Stimulated activated CD8-positive, alpha-beta memory T cell treated with anti-CD3 and anti-CD28 coated beads, Interleukin-7, amount 100 ng/mL, for 1 hour (primary cell): ENCODE measurements at places on chromosomes 7 and 10.

GRCh38 chr7:510782-511281, 8.8 kb downstream of the PDGFA start:
- no peak for DNase-seq

DNA sequence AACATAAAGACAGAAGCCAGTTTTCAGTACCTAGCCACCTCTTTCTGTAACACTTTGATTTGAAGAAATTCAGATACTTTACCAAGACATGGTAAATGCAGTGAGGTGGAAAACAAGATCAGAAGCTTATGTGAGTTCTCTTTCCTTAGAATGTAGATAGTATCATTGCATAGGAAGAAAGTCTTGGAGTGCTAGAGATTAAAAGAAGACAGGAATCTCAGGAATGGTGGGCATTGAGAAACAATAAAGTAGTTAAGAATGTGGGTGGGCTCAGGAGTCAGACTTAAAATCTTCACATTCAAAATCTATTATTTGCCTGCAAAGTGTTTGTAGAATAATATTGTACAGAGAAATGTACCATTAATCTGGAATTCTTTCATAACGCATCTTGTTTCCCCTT, 58.9 kb downstream of the POLL start:
- DNase-seq = no peak

DNA sequence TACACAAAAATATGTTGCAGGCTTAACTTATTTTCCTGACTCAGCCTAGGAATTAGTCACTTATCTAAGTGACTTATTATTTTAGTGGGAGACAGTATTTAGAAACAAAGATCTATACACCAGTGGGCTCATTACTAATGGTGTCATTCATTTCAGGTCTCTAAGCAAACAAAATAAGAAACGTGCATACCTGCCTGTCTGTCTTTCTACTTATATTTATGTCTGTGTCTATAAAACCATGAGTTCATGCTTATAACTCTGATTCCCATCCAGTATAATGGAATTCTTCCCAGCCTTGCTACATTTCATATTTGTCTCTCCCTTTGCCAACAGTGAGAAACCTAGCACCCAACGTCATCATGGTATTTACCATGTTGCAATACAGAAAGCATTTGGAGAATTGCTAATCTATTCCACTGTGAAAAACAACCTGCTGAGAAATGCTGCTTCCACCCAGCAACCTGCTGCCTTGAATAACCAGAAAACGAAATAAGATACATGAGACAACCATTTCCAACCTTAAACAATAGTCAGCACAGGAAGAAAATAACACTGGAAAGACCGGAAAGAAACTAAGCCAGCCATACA, 501.0 kb downstream of the GLRX3 start:
- no peak for DNase-seq

DNA sequence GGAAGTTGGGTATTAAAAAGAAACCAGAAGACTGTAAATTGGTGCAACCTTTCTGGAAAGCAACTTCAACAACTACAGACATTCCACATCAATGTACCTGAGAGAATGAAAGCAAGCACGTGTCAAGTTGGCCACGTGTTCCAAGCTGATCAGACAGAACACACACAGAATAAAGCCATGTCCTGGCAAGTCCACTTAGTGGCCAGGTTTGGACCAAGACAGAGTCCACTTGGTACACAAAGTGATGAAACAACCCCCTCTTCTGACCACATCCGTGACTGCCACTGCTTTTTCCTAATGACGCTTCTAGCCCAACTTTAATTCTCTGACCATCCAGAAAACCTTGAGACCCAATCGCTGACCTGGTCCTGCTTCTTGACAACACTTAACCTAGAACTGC, 109.4 kb downstream of the ABLIM1 start:
- no peak for DNase-seq

DNA sequence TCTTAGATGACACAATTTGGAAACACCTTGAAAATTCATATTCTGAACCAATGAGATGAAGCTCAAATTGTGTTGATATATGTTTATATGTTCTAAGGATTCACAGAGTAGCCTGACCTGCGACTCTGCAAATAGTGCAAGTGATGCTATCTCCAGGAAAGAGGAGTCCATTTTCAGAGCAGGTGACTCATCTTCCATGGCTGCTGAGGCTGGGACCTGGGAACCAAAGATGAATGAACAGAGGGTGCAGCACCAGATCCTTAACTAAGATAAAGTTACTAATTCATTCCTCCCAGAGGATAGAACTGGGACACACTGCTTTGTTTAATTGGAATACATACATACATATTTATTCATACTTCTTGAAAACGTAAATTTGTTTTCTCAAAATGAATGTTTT, 240.6 kb upstream of the SEMA3C start:
- no peak for DNase-seq

DNA sequence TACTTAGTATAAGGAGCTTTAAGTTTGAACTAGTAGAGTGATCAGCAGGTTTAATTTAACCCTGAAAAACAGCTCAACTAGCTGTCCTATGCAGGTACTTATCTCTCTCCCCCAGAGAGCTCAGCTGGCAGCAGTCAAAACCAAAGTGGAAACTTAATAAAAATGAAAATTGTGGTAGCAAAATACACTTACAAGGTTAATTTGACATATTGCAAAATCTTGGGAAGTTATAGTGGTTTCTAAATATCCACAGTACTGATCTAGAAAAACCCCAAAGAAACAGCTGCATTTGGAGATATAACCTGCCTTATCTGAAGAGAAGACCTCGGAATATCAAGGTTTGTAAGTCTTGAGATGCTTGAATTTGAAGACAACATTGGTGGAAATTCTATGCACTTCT, 269.2 kb downstream of the RNLS start:
- no peak for DNase-seq

GRCh38 chr7:99219985-99220384, 12.1 kb upstream of the KPNA7 start:
- DNase-seq = no peak

DNA sequence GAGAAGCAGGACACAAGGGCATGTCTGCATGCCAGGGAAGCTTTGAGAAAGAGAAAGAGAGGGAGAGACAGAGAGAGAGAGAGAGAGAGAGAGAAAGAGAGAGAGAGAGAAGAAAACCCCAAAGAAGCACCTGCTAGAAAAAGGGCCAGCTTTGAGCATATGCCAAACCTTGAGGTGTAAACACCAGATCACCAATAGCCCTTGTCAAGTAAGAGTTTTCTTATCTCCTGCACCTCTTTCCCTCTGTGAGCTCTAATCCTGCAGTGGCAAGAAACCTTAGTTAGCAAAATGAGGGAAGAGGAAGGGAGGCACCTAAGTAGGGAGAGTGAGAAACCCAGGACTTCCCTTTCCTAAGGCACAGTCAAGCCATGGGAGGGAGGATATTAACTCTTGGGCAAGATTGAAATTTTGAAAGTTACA, 11.3 kb upstream of the TRDMT1 start:
- DNase-seq = no peak

- no peak for DNase-seq
Observed at GRCh38 chr7:1144269-1144771, 15.7 kb downstream of the ZFAND2A start.

- no peak for DNase-seq
Observed at GRCh38 chr7:51019891-51020870, 237.5 kb upstream of the GRB10 start.

DNA sequence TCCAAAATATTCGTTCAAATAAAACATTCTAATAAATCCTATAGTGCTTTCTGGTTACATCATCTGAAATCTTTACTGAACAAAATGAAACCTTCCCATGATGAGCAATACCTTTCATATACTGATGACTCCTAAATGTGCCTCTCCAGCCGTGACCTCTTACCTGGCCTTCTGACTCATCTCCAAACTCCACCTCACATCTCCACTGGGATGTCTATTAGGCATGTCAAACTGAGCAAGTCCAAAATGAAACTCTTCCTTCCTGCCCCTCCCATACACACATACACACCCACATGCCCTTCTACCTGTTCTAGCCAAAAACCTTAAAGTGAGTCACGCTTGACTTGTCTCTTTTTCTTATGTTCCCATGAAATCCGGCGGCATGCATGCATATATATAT, 22.9 kb downstream of the GSAP start:
- DNase-seq = no peak

DNA sequence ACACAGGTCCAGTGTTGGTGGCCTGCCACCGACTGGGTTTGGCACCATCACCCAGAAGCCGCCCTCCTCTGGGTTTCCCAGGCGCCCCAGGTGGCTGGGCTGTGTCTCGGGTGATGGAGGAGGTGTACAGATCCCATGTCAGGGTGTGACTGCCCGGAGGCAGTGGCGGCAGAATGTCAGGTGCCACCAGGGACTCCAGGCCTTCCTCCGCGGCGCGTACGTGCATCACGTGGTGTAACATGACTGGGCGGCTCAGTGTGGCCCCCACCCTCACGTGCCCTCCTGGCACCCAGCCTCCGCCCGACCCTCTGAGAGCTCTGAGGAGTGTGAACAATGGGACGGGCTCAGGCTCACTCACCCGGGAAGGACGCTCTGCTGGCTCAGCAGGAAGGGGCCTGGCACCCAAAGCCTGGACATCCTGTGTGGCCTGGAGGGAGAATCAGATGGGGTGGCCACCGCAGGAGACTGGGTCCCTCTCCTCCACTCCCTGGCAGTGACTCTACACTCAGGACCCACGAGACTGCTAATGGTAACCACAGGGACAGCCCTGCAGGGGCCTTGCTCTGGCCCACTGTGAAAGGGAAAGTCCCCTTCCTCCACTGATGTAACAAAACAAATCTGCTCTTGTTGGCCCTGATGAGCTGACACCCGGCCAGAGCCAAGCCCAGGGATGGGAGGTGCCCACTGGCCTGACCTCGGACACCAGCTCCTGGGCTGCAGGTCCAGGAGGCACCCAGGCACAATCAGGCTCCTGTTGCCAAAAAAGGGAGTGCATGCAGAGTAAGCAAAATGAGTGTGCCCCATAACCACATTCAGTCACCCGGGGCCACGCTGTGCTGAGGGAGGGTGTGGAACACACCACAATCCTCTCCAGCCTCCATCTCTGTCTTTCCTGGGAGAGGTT, 164.8 kb downstream of the PRKAG2 start:
- DNase-seq = no peak

DNA sequence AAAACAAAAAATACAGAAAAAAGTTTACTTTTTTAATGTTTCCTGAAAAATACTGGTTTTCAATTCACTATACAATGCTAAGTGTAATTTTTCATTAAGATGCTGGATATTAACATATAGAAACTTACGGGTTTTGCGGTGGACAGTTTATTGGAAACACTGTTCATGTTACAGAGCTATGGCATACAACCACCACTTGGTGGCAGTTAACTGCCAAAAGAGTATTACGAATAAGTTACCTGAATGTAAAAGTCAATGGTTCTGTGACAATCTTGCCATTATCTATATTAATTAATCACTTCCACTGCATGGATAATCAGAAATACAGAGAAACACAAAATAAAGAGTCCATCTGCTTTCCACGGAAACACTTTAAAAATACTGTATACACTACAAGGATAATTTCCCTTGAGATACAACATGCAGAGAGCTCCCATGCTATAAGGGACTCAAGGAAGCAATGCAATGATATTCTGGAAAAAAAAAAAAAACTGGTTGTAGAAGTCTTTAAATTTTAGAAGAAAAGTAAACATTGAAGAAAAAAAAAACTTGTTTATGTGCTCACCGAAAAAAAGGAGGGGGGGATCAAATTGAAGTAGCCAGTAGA, 97.0 kb downstream of the TPK1 start:
- DNase-seq = no peak

DNA sequence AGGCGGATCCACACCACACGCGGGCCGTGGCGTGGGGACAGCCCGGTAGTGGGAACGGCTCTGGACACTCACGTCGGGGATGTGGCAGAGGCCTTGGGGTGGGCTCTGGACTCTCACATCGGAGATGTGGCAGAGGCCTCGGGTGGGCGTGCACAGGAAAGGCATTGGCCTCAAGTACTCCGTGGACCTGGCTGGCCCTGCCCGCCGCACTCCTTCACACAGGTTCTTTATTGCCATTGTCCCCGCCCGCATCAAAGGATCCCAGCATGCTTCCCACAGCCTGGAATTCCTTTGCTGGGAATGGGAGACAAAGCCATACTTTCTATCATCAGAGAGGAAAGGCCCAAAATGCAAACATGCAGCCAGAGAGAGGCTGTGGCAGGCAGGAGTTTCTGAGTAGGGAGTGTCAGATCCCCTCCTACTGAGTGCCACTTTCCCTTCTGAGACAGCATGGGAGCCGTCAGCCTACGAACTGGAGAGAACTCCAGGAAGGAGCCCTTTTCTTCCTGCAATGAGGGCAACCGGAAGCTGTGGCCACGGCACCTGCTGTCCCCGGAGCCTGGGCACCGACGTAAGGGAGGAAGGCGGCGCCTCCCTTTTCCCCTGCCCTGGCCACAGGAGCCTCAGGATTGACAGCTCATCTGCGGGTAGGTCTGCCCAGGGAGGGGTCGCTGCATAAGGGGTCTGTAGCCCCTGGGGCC, 51.5 kb downstream of the RBM17 start:
- no peak for DNase-seq

- no peak for DNase-seq
Observed at GRCh38 chr10:133257489-133258065, 19.1 kb downstream of the ADAM8 start.

GRCh38 chr7:28988810-28989209, 30.7 kb upstream of the TRIL start:
- no peak for DNase-seq

DNA sequence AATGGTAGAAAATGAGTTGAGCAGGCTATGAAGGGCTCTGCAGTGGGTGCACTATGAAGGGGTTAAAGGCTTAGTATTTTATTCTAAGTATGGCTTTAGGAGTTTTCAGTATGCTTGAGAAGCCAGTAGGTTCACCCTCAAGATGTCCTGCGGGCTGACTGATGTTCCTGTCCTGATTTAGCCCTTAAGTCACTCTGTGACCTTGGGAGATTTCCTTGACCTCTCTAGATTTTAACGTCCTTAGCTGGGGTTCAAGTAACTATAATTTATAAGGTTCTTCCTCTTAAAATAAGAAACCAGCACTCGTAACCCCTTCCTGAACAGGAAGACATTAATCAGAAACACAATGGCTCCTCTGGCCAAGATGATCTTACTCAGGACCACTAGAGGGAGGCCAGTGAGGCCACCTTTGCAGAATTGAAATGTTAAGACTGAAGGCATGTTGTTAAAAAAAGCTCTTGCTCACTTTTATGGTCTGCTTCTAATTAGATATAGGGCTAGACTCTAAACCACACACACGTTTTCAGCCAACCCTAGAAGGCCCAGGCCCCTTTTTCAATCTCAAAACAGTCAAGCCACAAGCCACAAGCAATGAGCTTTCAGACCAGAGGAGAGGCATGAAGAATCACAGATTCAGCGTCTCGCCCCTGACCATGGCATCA, 41.9 kb downstream of the CDK1 start:
- DNase-seq = no peak

DNA sequence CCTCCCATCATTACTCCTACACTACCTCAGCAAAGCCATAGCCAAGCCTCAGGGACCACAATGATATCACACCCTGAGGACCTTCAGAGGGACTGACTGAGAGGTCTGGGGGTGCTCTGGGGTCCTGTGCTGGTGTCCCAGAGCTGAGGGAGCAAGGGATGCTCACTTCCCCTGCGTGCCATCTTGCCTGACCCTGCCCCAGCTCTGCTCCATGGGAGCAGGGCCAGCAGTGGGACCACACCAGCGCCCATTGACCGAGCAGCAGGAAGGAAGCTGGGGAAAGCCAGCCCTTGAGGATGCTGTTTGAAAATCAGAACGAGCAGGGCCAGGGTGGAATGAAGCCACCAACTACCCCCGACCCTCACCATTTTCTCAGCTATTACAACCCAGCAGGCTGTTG, 103.0 kb downstream of the PARP12 start:
- DNase-seq = no peak

GRCh38 chr7:96244244-96244991, 77.5 kb downstream of the SLC25A13 start:
- no peak for DNase-seq
